Fibroblast of upper back skin (primary cell): ENCODE measurements at places on chromosomes 12 and 14.

GRCh38 chr12:100967189-100967588 is 172.6 kb downstream of the ANO4 start:
- DNase-seq: peak; percentile 11

- DNase-seq: no peak
Measured at GRCh38 chr12:92192360-92192759, 46.7 kb upstream of the BTG1 start.

DNA sequence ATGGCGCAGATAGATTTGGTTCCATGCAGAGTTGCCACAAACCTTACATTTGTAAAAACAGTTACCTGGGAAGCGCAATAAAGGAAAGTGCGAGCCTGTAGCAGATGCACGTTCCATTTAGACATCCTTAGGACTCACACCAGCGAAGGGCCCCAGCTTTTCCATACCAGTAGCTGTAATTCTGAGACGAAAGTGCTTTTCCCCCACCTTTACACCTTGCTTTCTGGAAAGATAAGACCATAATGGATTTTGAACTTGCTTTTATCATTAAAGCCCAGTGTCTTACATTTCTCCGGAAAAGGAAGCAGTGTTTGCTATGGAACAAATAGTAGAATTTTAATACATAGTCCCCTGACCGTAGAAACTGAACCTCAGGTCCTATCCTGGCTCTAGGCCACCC is 616 bp upstream of the CCDC77 start:
- no peak for DNase-seq

DNA sequence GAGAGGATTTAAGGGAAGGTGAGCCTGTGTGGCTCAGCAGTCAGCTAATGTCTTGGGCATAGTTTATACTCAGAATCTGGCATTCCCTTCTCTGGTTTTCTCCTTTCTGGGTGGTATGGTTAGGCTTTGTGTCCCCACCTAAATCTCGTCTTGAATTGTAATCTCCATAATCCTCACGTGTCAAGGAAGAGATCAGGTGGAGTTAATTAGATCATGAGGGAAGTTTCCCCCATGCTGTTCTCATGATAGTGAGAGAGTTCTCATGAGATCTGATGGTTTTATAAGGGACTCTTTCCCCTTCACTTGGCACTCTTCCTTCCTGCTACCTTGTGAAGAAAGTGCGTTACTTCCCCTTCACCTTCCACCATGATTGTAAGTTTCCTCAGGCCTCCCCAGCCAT is 169.8 kb upstream of the PELI2 start:
- no peak for DNase-seq

DNA sequence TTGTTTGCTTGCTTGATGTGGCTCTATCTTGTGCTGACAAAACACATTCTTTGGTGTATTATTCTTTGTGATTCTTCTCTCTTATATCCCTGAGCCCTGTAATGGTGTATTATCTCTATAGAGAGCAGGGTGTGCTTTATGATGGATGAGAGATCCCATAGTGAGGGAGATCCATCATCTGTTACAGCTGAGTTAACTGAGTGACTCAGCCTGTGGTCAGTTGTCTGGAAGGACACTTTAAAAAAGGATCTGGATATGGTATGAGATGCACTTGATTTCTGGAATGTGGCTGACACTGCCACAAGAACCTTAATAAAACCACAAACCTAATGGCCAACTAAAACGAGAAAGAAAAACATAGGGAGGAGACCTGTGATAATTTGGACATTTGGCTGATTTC is 461.4 kb upstream of the SYT1 start:
- DNase-seq: peak; percentile 92

- DNase-seq: peak; percentile 4
Measured at GRCh38 chr14:40188006-40188405, 755.8 kb upstream of the FBXO33 start.

- no peak for DNase-seq
Measured at GRCh38 chr14:64926398-64926995, 12.2 kb downstream of the CHURC1 start.

- no peak for DNase-seq
Measured at GRCh38 chr12:101795013-101795412, 35.7 kb downstream of the GNPTAB start.

- no peak for DNase-seq
Measured at GRCh38 chr12:132966676-132967415, 10.7 kb upstream of the ZNF605 start.

GRCh38 chr12:65384240-65384639 is 105.8 kb downstream of the MSRB3 start:
- DNase-seq: no peak

DNA sequence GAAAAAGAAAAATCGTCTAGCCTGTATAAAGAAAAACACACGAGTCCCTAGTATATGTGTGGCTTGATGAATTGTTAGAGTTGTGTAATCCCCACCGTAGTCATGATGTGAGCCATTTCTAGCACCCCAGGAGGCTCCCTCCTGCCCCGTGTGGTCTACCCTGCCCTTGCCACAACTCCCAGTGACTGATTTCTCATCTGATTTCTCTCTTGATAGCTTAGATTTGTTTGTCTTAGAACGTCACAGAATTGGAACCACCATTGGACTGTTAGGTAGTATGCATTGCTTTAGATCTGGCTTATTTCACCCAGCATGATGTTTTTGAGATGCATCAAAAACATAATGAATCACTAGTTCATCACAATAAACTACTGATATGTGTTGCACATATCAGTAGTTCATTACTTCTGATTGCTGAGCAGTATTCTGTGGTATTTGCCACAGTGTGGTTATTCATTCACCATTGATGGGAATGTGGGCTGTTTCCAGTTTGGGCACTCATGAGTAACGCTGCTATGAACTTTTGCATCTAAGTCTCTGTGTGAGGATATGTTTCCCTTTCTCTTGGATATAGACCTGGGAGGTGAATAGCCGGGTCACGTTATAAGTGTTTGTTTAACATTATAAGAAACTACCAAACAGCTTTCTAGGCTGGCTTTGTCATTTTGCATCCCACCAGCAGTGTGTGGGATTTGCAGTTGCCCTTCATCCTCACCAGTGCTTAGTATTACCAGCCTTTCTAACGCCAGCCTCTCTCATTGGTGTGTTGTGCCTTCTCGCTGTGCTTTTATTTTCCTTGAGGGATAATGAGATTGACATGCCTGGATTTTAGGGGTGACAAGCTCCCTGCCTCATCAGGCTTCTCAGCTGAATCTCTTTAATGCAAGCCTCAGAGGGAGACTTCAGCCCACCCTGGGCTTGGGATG is 31.9 kb upstream of the NCOR2 start:
- DNase-seq: peak; percentile 88

- DNase-seq: no peak
Measured at GRCh38 chr12:20950248-20950647, 139.7 kb downstream of the SLCO1B3 start.

- DNase-seq: no peak
Measured at GRCh38 chr14:32104803-32105202, 27.7 kb downstream of the ARHGAP5 start.

DNA sequence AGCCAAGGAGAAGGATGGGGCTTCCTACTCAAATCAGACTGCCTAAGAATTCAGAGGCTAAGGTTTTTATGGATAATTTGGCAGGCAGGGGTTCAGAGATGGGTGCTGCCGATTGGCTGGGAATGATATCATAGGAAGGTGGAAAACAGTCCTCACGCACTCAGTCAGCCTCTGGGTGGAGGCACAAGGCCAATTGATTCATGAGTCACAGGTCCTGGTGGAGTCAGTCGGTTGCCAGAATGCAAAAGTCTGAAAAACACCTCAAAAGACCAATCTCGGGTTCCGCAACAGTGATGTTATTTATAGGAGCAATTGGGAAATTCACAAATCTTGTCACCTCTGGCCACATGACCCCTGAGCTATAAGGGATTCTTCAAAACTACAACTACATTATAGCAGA is 105.5 kb downstream of the GXYLT1 start:
- peak; percentile 73 for DNase-seq

- DNase-seq: no peak
Measured at GRCh38 chr12:124194893-124195566, 99.9 kb upstream of the RFLNA start.

- DNase-seq: no peak
Measured at GRCh38 chr12:120470150-120470784, 719 bp upstream of the SRSF9 start.

DNA sequence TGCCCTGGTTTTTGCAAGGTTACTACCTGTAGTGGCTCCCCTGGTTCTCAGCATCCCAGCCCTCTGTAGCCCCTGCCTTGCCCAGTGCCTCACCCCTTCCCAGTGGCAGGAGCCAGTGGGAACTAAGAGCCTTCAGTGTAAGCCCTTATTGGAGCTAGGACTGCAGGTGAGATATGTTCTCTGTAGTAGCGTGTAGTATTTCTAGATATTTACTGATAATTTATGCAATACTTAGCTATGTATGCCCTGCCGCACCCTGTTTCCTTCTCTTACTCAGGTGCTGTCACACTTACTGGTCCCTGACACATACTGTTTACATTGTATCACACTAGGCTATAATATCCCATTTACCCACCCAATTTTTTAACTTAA is 3.6 kb downstream of the BMAL2 start:
- DNase-seq: no peak

DNA sequence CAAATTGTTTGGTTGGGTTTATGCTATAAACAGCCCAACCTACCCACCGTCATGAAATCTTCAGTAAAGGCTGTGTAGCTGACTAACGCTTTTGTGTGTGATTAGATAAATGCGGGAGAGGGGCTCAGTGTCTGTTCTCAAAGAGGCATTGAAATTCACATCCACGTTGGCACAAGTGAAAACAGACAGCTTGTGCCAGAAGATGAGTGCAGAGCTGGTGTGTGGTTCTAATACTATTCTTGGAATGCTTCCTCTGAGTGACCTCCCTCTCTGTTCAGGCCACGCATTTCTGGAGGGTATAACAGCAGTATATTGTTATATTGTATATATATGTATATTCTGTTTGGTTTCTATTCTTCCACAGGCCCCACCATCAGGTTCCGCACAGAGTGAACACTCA is 263.8 kb downstream of the APAF1 start:
- DNase-seq: no peak

DNA sequence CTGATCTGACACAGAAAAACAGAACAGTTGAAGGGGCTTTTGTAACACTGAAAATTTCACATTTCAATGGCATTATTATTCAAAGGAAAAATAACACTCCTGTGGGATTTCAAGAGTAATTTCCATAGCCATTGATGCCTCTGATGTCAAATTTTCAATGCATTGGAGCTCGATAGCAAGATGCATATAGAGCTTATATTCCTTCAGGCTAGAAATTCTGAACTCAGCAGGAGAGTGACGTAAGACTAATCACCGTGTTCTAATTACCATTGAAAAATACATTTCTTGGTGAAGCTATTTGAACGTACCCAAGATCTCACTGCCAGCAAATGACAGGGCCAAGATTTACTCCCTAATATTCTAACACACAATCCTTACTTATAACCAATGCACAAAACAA is 854.1 kb upstream of the TMEM132C start:
- DNase-seq: no peak

- DNase-seq: peak; percentile 95
Measured at GRCh38 chr12:85836197-85837090, at the start of gene RASSF9. Gene RASSF9 (minus strand): TSS chr12:85836409. CDS start chr12:85836201, 208 bp downstream.

DNA sequence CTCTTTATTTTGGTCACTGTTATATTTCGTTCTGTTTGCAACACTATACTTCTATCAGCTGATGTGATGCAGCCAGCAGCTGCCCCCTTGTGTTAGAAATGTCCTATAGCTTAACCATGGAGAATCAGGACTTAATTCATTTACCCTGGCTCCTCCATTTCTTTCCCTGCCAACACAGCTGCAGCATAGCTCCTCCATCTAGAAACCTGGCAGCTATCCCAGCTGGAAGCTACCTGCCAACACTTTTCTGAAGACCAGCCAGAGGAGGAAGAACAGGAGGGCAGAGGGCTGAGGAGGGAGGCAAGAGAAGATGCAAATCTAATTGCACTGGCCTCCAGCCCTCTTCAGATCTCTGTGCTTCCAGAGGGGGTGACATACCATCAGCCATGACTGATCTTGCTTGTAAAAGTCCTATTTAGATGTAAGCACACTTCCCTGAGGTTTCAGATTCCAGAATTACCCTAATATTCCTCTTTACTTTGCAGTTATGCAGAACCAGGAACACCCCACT is 156.8 kb upstream of the TMEM260 start:
- peak; percentile 79 for DNase-seq

DNA sequence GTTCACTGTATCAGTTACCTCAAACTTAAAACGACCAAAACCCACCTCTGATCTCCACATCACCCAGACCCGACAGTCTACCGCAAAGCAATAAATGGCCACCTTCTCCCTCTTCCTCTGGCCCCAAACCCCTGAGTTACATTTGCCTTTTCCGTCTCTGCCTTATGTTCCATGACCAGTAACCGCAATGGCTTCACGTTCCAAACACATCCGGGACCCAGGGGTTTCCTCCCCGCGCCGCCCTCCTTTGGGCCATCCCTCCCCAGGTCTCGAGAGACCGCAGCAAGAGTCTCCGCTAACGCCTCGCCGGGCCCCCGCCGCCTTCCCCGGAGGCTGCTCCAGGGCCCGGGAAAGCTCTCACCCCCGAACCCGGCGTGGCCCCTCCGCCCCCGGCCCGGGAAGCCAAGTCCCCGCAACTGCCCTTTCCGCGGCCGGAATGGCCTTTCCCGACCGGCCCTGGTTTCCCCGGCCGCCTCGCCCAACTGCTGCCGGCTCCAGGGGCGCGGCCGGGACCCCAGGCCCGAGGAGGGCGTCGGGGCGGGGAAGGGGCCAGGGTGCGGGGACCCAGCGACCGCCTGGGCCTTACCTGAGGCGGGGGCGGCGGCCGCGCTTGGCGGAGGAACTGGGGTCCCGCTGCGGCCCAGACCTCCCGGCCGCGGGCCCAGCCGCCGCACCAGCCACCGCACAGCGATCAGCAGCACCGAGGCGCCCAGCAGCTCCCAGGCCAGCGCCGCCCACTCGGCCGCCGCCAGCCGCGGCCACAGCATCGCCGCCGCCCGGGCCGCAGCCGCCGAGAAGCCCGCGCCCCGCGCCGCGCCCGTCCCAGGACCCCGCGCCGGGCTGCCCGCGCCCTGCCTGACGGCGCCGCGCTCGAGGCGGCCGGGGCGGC is at the start of gene ANKLE2:
TSS of gene ANKLE2 (minus strand) at position 801 of the 889 bp plus-strand sequence. CDS start at position 767, 34 bp downstream.
- peak; percentile 79 for DNase-seq

GRCh38 chr14:21978184-21978998 is 304.8 kb upstream of the OR4E1 start:
- peak; percentile 7 for DNase-seq

DNA sequence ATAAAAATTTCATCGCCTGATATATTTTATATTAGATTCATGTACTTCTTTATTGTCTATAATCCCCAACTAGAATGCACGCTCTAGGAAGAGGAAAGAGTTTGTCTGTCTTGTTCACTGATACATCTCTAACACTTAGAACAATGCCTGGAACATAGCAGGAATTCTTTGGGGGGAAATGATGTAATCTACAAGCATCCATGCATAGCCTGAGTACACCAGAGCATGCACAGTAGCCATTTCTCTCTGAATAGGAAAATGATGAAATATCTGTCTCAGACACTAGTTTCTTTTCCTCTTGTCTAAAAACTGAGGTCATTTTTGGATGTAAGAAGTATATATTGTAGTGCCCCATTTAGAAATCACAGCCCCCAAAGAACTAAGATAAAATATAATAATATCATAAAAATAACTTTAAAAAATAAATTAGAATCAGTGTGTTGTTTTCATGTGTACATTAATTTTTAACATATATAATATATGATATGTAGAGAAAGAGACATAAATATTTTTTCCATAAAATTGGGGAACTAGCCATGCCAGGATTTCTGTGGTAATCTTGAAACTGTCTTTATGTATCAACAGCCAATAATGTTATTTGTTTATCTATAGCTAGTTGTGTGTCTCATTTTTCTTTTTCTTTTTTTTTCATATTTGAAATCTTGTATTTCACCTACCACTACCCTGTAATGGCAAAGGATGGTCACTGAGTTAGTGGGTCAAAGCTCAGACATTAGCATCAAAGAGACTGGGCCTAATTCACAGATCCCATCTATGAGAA is 155.6 kb upstream of the TMCC3 start:
- peak; percentile 91 for DNase-seq
